NCI-H2107 (cell line): ENCODE measurements at places on chromosomes 2 and 18.

DNA sequence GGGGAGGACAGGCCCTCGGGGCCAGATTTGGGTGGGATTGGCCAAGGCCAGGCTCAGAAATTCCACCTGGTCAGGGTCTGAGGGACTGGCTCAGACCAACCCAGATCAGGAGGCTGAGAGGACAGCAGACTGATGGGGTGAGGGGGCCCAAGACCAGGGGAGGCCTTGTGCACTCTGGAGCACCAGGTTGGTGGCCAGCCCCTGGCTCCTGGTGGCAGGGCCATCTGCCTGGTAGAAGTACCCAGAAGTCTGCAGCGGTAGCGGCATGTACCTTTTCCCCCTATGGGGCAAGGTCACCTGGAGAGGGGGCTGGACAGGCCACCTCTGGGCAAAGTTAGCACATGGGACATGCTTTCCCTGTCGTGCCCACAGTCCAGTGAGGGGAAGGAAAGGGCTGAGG, 21.2 kb upstream of the ODC1 start:
- no peak for DNase-seq

DNA sequence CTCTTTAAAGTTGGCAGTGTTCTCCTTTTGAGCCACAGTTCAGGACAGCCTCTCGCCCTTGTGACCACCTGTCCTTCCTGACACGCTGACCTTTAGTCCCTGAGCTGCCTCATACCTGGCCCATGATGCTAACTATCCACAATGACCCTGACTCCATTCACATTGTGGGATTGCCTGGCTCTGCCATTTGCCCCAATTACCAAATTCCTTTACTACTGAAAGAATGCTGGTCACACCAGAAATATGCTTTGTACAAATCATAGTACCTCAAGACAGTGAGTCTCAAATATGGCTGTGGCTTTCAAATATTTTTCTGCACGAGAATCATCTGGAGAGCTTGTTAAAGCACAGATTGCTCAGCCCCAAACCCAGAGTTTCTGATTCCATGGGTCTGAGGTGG, 54.2 kb downstream of the LTBP1 start:
- DNase-seq: no peak

DNA sequence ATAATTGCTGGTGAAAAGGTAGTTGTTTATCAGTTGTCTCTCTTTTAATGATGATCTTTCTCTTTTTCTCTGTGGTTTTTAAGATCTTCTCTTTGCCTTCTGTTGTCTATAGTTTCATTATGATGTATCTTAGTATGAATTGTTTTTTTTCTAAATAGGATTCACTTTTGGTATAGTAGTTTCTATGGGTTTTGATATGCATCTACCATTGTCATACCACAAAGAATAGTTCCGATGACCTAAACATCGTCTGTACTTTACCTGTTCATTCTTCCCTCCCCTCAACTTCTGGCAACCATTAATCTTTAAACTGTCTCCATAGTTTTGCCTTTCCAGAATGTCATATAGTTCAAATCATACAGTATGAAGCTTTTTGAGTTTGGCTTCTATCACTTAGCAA, 19.6 kb downstream of the RDH14 start:
- no peak for DNase-seq

DNA sequence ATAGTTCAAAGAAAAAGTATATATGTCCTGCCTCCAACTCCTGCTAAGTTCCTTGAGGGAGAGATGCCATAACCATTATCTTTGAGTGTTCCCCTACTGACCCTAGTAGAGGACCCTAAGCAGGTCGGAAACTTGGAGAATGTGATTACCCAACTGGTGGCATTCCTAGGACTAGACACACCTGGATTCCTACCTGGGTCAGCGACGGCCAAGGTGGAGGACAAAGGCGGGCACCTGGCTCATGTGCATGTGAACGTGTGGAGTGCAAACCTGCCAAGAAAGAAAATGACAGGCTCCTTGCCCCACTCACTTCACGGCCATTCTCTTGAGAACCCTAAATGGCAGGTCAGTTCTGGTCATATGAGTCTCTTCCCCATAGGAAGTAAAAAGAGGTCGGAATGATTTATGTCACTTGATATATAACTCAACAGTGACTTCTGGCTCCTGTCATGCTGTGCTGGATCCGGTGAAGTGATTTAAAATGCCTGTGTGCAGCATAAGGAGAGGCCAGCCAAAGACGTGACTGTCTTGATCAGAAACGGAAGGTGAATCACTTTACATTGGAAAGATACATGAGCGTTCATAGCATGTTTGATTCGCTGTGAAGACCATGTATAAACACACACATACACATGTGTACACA, 371.6 kb downstream of the EIPR1 start:
- no peak for DNase-seq

DNA sequence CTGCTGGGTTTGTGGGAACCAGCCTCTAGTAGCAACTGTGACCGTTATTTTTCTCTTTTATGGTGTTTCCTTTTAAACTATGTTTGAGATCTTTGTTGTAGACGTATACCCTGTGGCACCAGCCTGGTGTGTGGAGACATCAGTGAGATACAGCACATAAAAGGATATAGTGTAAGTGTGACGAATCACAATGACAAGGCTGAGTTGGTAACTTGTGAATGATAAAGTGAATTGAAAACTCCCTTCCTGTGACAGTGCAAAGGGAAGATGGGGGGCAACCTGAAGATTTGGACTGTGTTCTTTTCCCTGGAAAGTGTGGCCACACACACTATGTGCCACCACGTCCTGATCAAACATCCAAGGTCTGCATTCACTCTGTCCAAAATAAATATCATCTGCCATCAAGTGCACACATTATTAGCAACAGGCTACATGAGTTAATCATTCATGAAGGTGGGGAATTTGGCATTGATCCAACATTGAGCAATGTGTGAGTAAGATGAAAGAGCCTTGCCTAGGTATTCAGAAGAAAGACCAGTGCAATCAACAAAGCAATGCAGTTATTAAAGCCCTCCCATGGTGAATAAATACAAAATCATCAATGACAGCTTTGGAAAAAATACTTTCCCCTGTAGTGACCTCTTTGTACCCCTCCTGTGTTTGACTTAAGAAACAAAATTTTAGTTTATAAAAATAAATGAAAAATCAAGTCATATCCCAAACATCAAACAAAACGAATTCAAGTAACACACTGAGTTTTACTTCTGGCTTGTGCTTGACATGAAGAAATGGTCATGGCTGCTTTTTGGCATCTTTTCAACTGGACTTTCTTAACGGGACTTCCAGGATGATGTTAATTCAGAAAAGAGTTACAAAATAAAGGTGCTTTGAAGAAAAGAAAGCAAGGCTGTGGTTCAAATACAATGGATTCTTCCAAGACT, 1280.5 kb upstream of the ZEB2 start:
- DNase-seq: no peak

- no peak for DNase-seq
Measured at GRCh38 chr2:223528036-223528435, 74.1 kb downstream of the SCG2 start.
